ENCODE measurements at places on chromosomes 7 and 10.

- DNase-seq: no peak
Measured at GRCh38 chr10:67784474-67784873, 53.5 kb downstream of the DNAJC12 start.

DNA sequence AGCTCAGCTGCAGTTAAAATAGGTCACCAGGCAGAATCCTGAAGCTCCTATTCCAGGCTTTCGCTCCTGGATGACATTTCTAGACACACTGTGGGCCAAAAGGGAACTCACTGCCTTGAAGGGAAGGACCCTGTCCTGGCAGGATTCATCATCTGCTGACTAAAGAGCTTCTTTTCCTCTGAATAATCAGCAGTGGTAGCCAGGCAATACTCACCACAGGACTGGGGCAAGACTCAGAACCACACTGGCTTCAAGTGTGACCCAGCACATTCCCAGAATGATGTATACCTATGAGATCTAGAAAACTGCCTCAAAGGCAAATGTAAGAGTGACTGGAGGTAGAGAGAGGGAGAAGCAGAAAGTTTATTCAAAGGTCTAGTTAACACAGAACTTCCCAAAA, 29.5 kb upstream of the EBF3 start:
- DNase-seq: no peak

- DNase-seq: no peak
Measured at GRCh38 chr10:100776671-100777070, 31.3 kb downstream of the PAX2 start.

GRCh38 chr7:110693344-110693743, 397.6 kb upstream of the LRRN3 start:
- DNase-seq: no peak

GRCh38 chr10:30811276-30812017, 181.9 kb upstream of the LYZL2 start:
- DNase-seq: no peak

GRCh38 chr7:23687011-23687410, 7.0 kb downstream of the FAM221A start:
- no peak for DNase-seq

- DNase-seq: no peak
Measured at GRCh38 chr10:17965649-17966235, 14.0 kb downstream of the SLC39A12 start.

DNA sequence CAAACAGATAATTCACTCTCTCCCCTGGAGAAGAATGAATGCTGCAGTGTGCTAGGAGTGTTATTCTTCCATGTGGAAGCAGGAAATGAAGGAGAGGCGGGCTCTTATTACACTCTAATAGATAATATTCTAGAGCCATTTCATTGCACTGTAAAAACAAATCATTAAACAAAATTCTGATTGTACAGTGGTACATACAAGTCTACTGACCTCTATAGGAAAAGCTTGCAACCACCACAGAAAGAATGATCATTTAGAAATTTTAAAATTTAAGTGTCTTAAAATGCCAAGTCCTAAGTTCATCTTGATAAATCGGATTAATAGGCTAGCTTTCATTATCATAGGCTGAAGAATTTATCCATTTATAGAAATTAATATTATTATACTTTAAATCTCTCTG, 960.3 kb upstream of the LRRN3 start:
- DNase-seq: no peak

DNA sequence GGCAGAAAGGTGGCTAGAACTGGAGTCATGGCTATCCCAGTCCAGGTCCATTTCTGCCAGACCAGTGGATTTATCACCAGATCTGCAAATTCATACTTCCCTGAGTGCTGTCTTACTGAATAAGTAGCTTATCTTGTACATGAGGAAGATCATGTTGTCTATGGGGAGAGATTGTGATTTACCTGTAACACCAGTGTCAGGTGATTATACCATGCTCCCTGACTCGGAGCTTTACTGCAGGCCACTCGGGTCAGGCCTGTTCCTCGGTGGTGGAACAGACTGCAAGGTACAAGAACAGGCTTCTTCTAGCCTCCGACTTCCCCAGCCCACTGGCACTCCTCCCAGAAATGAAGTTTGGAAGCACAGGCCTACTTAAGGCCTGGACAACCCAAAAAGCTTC, 42.6 kb upstream of the DLG5 start:
- no peak for DNase-seq

DNA sequence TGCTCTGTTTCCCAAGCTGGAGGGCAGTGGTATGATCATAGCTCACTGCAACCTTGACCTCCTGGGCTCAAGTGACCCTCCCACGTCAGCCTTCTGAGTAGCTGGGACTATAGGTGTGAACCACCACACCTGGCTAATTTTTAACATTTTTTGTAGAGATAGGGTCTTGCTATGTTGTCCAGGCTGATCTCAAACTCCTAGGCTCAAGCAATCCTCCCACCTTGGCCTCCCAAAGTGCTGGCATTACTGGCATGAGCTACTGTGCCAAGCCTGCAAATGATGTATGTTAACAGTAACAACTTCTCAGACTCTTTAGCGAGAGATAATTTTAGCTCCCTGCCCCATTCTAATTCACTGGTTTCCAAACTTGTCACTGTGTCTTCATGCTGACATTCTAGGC, 27.7 kb upstream of the SEPHS1 start:
- DNase-seq: no peak

DNA sequence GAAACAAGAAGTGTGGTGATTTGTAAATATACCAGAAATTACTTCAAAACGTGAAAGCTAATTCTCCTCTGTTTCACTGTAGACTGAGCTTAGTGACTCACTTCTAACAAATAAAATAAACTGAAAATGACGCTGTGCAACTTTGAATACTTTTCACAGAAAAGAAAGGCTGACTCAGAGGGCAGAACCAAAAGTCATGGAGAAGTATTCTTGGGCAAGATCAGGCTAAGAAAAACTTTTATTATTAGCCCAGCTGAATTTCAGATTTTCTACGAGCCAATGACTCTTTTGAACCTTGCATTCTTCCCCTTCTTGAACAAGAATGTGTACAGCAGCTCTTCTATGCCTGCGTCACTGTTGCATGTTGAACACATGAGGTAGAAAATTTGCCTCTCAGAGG, 527.3 kb upstream of the GHITM start:
- DNase-seq: no peak

DNA sequence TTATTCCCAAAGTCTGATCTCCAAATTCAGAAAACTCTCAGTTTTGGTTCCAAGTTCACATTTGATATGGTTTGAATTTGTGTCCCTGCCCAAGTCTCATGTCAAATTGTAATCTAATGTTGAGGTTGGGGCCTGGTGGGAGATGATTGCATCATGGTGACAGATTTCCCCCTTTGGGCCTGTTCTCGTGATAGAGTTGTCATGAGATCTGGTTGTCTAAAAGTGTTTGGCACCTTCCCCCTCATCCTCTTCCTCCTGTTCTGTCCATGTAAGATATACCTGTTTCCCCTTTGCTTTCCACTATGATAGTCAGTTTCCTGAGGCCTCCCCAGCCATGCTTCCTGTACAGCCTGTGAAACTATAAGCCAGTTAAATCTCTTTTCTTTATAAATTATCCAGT, 138.6 kb downstream of the ARL4A start:
- DNase-seq: no peak

- DNase-seq: no peak
Measured at GRCh38 chr7:149500201-149500600, 2.6 kb upstream of the ZNF746 start.

GRCh38 chr7:80134536-80135308, at the start of gene GNAI1:
Gene GNAI1, plus strand, starts transcription at chr7:80134831. Its CDS starts 330 bp downstream, at chr7:80135161.
- no peak for DNase-seq

DNA sequence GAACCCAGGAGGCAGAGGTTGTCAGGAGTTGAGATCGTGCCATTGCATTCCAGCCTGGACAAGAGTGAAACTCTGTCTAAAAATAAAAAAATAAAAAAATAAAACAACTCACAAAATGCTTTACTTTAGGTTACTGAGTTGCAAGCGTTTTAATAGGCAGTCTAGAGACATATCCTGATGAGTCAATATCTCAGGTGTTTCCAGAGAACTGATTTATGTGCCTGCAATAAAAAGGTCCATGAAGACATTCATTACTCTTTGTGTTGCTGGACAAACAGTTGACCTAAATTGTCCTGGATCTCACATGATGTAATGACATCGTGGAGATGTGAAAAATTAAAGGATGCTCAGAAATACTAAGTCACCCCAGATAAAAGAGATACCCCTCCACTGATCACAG, 31.5 kb downstream of the CDNF start:
- DNase-seq: no peak

GRCh38 chr7:38550836-38551235, 80.3 kb downstream of the AMPH start:
- no peak for DNase-seq

- DNase-seq: no peak
Measured at GRCh38 chr7:30436046-30436445, 42.5 kb downstream of the NOD1 start.

- DNase-seq: no peak
Measured at GRCh38 chr10:112213836-112214235, 30.3 kb upstream of the GPAM start.

- no peak for DNase-seq
Measured at GRCh38 chr10:124239696-124240095, 146.3 kb upstream of the CHST15 start.

- peak; percentile 23 for DNase-seq
Measured at GRCh38 chr10:100743626-100744135, 1.7 kb upstream of the PAX2 start.

GRCh38 chr7:25947669-25948516, 204.1 kb upstream of the NFE2L3 start:
- DNase-seq: no peak

DNA sequence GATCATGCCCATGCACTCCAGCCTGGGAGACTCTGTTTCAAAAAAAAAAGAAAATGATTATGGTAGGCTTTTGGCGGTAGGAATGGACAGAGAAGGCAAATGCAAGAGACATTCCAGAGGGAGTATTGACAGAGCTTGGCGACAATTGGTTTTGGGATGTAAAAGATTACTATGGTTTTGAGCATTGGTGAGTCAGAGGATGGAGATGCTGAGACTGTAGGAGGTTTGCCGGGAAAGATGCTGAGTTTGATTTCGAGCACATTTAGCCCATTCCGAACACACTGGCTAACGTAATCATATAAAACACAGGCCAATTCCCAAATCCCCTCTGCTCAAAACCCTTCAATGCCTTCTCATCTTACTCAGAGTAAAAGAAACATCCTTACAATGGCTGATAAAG, 161.6 kb upstream of the MKLN1 start:
- no peak for DNase-seq

DNA sequence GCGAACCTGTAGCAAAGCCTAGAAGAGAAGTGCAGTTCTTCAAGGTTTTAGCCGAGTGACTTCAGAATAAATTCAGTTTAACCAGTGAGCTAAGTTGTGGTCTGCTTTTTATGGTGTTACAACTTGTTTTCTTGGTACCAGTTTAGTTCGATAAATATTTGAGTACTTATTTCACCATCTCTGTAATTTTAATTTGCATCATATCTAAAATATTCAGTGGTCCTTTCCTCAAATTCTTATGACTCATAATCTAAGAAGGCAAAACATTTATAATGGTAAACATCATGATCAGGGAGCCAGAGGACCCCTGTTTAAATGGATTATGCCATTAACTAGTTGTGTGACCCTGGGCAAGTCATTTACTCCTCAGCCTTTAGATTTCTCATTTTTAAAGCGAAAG, 4.1 kb upstream of the BMPER start:
- no peak for DNase-seq

GRCh38 chr10:11819027-11819426, 4.1 kb upstream of the PROSER2 start:
- DNase-seq: no peak

DNA sequence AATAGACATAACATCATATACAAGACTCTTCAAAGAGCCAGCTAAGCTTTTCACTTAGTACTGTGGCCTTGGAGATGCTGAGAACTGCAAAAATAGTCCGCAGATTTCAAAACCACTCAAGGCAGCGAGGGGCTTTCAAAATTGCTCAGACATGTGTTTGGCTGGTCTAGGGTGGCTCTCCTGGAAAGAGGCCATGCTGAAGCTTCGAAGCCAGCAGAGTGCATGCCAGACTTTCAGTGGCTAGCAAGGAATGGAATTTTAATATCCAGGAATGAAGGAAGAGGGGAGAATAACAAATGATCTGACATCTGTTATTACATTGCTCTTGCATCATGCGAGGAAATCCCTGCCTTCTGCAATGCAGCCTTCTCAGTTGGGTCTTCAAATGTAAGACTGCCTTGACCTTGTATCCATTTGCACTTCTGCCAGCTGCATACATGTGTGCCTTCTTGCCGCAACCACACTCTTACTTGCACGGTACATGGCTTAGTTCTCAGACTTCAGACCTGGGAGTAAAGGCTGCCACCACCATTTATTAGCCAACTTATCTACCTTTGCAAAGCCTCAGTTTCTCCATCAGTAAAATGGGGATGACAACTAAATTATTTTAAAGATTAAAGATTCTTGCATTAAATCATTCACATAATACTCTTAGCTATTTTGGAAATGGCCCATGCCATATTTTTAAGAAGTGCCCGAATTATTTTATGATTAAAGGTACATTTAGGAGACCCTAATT, 55.9 kb downstream of the ITIH5 start:
- DNase-seq: no peak

DNA sequence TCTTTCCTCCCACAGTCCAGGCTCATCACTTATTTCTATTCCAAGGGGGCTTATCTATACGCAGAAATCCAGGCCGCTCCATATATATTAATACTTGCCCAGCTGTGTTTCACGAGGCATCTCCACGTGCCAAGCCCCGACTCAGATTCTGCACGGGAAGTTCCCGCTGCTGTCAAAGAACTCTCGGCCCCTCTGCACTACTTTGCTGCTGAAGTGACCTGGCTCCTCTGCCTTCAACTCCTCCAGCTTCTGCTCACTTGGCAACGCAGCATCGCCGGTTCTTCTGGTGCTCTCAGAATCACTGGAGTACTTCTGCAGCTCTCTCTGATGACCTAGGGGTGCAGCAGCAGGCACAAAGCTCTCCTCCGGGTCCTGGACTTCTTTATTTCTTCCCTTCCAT, 9.7 kb upstream of the CHST12 start:
- DNase-seq: no peak

DNA sequence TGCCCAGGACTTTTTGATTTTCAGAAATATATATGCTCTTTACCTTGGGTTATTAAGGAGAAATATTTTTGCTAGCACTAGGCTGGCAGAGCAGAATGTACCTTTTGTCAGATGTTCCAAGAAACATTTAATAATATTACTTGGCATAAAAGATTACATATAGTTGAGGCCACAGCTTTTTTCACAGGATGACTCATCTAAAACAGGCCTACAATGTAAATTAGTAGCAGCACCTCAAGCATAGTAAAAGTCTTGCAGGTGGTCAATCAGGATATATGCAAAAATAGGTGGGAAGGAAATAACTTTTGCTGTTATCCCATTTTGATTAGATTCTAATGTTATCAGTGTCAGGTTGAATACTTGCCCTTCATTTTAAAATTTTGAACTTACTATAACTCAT, 14.9 kb upstream of the ITGB1 start:
- DNase-seq: no peak

All from activated CD4-positive, alpha-beta T cell treated with anti-CD3 and anti-CD28 coated beads, Interleukin-2, amount 50 U/mL, for 4 hours (primary cell).